ENCODE measurements at places on chromosomes 5 and 9. TPM values are rescaled to one million over a fixed set of nuclear protein-coding genes. Genes with fewer than 3 reads are reported as not detected.

The LHX3 gene
- not detected for polyA plus RNA-seq

- DNase-seq, result no peak
These were observed 30.3 kb downstream of the ANGPTL2 start for GRCh38 chr9:127092041-127092608.

GRCh38 chr5:35303152-35303551, 72.9 kb upstream of the PRLR start:
- DNase-seq, result no peak

DNA sequence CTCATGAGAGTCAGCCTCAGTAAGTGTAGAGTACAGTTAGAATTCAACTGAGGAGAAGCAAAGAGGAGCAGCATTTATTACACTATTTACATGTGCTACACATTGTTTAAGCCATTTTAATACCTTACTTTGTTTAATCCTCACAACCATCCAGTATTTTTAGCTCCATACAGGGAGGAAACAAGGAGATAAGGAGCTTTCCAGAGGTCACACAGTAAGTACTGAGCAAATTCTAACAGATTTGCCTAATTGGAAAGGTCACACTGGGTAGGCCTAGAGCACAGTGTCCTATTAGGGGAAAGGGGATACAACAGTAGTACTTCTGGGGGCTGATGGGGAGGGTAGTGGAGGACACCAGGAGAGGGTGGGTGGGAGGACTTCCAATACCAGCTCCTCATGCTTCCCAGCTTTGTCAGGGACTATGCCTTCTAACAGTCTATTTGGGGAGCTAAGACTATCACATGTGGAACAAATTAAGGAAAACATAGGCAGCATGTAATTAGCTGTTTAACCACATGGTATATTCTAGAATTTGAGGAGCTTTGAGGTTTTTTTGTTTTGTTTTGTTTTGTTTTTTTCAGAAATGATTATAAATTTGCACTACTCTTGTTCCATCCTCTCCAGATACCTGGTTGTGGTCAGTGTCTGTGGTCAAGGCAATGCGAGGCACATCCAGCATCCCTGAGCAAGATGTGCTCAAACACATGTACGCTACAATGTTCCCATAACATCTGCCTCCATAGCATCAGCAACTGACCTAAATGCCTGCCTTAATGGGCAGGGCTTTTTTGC, 96.0 kb upstream of the SLC12A2 start:
- no peak for DNase-seq

GRCh38 chr9:95316794-95317118, 753 bp downstream of the FANCC start:
- no peak for DNase-seq

The PCDHB15 gene
- polyA plus RNA-seq, result not detected

The BSPRY gene
- polyA plus RNA-seq, result 0.55 TPM

DNA sequence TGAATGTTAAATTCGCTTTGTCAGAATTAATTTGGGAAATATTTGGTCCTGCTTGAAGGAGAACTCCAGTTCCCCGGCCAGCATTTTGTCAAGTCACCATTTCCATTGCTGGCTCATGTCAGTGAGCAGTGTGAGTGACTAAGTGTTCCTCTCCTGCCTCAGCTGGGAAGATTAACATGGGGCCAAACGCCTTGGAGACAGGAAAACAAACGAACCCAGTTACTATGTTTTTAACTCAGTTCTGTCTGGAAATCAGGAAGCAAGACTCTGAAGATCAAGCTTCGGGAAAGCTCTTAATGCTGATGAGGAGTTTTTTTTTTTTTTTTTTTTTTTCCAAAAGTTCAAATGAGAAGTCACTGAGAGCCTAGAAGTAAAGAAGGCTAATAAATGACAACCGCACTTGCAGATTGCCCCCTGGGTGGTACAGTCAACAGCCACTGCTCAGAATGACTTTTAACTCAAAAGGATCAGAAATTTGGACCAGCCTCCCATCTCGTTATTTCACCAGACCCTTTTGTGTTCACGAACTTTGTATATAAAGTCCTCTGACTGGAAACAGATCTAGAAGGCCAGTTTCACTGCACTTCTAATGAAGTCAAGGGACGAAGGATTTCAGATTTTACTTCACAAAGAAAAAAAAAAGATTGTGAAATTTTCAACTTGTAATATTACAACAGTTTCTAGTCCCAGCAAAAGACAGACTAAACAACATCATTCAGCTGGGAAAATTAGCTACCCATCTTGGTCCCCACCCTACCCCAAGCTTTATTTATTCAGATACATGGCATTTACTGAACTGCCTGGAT, 121.3 kb downstream of the LHFPL2 start:
- no peak for DNase-seq

- no peak for DNase-seq
These were observed 246.5 kb downstream of the DMRTA1 start for GRCh38 chr9:22693156-22693555.

The CCL27 gene
- polyA plus RNA-seq, result not detected

- no peak for DNase-seq
These were observed 48.1 kb downstream of the KCNV2 start for GRCh38 chr9:2765250-2765880.

The SOX30 gene
- polyA plus RNA-seq, result 0.28 TPM

- no peak for DNase-seq
These were observed 639 bp downstream of the AMACR start for GRCh38 chr5:34007201-34007620.
